ENCODE measurements at places on chromosomes 5 and 9.

DNA sequence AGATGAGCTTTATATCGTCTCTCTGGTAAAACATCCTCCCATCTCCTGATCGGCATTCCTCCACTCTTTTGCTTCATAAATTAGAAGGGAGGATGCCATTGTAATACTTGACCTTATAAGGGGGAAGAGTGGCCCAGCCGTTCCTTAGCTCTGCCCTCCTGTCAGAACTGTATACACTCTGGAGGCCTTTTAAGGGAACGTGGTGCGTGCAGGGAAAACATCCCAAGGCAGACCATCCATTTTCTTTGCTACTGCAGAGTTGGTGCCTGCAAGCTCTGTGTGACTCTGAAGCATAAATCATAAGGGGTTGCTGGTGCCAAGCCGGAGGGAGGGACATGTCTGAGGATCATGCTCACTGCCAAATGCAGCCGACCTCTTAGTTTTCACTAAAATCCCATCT lies 90.4 kb downstream of the PGM5 start:
- no peak for DNase-seq

DNA sequence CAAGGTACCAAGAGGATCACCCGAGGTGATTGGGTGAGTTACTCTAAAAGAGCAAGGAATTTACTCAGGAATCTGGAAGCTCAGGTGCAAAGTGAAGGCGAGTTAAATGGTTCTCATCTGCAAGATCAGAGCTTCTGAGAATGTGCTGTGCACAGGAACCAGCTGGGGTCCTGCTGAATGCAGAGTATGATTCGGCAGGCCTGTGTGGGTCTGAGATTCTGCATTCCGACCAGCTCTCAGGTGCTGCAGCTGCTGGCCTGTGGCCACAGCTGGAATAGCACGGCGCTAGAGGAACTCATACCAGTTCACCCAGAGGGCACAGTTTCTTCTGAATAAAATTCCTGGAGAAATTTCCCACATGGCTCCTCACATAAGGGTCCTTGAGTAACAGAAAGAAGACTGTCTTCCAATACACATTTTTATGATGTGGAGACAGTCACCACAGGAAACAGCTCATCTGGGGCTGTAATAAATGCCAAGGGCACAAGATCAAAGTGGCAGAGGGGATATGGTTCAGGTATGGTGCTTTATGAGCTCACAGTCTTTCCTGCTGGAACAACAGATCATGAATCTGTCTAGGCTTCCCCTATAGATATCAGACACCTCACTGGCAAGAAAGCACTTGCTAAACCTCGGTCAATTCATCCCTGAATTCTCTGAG lies 83.9 kb downstream of the PTPN3 start:
- DNase-seq: no peak

DNA sequence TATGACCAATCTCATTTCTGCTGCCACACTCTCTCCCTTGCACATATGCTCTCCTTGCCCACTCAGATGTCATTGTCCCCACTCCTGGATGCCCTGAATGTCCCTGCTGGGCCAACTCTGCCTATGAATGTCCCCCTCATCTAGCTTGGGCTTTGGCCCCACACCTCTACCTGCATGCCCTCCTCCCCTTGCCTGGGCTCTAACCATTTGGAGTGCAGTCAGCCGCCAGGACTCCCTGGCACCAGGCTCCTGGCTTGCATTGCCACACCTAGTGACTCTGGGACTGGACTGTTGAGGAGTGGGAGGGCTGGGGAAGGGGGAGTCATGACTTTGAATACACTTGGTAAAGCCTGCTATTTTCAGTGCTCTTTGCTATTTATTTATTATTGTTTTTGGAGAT lies 41.6 kb upstream of the POMT1 start:
- no peak for DNase-seq

GRCh38 chr5:74361406-74362358 lies 278.8 kb downstream of the ENC1 start:
- DNase-seq: no peak

DNA sequence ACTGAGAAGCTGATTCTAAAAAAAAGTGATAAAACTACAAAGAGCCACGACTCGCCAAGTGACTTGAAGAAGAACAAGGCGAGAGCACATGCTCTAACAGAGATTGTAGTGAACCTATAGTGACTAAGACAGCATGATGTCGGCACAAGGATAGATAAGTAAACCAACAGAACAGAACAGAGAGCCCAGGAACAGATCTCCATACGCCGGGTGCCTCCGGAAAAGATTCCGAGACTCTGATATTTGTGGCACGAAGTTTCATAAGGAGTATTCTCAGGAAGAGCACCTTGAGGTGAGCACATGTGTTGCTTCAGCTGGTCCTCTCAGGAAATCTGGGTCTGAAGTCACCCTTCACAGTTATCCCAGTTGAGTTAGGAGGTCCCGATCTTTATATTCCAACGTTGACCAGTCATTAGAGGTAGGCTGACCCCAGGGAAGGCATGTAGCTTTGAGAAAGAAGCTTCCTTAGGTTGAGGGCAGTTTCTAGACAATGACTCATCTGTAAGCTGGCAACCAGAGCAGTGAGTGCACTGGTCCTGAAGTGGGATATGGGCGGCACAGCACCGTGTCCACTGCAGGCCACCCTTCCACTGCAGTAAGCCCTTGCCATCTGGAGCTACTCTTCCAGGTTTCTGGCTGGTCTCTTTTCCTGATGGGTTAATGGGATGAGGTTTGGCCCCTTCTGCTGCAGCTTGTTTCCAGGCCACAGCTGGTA lies 13.6 kb upstream of the CLK4 start:
- no peak for DNase-seq

DNA sequence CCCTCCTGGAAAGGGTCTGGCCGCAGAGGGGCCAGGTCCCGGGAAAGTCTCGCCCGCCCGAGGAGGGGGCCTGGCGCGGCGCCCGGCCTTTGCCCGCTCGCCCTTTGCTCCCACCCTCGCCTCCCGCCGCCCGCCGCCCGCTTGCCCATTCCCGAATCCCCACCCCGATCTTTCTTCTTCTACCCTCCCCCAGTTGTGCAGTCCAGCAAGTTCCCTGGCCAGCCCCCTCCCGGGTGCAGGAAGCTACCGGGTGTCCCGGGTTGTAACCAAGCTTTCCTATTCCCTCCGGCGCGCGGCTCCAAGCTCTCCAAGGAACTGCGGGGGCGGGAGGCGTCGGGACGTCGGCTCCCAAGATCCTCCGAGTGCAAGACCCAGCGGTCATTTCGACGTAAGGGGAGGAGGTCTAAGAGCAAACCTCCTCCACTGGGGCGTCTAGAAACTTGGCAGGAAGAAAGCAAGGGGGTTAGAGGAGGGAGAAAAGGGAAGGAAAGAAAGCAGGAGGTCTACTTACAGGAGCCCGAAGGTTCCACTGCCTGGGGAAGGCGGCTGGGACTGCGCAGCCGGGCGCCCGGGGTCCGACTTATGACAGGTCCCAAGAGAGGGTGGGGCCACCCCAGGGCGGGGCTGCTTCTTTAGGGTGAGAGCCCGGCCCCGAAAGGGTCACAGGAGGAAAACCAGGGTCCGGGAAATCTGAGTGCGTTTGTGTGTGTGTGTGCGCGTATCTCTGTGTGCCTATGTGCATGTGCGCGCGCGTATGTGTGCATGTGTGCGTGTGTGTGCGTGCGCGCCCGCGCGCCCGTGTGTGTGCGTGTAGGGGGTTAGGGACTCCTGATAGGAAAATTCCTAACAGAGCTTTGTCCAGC lies at the start of gene PTGR1:
Gene PTGR1, minus strand, starts transcription at position 556 of the 863 bp plus-strand sequence. CDS start 2,225 bp downstream, outside the sequence.
- DNase-seq: no peak

- DNase-seq: no peak
These were observed 149.2 kb upstream of the GAS1 start for GRCh38 chr9:87096506-87096905.

DNA sequence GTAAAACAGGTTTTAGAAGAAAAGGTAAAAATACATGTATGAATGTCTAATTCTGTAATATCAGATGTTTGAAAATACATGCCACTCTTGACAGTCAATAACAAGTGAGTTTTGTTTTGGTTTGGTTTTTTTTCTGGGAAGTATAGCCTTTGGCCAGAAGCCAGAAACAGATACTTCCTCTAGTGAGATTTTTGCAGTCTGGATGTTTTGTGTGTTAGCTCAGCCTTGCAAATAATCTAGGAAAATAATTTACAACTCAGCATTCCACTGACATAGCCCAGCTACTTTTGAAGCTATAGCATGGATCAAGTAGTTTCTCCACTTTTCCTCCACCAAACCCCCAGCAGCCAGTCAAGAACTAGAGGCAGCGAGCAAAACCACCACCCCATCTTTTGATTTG lies 56.7 kb downstream of the SLC1A1 start:
- no peak for DNase-seq

DNA sequence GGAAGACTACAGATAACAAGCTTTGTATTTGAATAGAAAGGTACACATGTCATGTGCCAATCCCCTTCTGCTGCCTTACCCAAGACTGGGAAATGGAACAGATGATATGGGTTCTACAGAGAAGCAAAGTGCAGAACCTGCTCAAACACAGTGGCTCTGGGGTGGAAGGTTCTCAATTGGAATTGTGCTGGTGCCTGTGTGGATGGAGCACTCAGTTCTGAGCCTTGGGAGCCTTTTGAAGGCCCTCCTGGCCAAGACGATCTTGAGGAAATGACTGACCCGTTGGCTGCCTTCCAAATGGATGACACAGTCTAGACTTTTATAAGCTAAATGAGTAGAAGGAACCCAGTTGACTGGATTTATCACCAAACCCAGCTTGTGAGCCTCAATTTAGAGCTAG lies 4.2 kb upstream of the PRSS3 start:
- DNase-seq: no peak

DNA sequence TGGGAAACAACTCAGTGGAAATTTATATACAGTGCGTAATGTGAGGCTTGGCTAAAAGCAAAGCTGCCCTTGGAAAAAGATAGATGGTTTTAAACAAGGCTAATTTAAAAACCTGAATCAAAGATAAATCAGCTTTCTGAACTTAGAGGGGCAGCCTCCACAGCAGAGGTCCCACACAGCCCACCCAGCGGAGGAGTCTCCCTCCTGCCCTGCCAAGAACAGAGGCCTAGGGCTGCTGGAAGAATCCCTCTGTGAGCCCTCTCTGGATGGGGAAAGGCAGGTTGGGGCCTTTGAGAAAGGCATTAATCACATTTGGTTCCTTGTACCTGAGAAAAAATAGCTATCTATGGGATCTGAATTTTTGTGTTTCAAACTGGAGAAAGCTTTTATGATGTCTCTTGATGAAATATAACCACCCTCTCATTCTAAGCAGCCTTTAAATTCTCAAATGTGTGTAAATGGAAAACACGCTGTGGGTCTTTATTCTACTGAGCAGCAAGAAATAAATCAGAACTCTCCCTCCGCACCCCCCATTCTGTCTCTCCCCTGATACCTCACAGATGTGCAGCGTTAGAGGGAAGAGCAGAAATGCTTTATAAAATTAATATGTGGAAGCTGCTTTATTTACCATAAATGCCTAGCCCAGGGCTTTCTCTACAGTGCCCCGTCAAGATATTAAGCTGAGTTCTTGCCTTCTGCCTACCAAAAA lies 329.2 kb downstream of the EFNA5 start:
- no peak for DNase-seq

DNA sequence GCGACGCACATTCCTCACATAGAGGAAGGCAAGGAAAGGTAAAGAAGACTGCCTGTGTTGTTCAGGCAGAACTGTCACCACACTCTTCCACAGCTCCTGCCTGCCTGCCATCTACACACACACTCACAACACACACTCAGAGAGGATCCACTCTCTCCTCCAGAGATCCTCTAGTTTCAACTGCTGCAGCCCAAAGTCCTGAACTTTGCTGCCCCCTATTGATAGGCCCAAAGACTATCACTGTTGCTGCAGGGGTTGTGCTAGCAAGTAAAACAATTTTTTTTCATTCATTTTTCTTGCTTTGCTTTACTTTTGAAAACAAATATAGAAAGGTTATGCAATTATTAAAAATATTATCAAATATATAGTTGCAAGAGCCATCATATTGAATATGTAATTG lies 5.9 kb upstream of the CFAP90 start:
- DNase-seq: no peak

GRCh38 chr9:70983723-70984295 lies 137.6 kb downstream of the TRPM3 start:
- DNase-seq: no peak

DNA sequence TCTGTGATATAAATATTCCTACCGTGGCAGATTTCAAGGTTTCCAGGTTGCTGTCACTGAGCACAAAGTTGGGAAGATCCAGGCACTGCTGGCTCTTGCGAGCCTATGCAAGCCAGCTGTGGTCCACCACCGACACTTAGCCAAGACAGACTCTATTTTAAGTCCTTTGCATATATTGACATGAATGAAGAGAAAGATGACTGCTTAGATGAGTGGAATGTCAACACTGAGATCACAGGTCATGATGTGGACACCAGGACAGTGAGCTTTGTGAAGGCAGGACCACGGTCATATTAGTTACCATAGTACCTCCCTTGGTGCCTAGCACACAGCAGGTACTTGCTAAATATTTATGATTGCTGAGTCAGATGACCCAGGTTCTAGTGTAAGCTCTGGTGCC lies 217.0 kb downstream of the PAPPA start:
- no peak for DNase-seq

DNA sequence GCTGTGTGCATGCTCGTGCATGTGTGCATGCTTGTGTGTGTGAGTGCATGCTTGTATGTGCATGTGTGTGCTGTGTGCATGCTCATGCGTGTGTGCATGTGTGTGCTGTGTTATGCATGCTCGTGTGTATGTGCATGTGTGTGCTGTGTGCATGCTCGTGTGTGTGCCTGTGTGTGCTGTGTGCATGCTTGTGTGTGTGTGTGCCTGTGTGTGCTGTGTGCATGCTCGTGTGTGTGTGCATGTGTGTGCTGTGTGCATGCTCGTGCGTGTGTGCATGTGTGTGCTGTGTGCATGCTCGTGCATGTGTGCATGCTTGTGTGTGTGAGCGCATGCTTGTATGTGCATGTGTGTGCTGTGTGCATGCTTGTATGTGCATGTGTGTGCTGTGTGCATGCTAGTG lies 30.3 kb upstream of the SH3PXD2B start:
- no peak for DNase-seq

- no peak for DNase-seq
These were observed 284.2 kb downstream of the NR3C1 start for GRCh38 chr5:143119291-143119769.

DNA sequence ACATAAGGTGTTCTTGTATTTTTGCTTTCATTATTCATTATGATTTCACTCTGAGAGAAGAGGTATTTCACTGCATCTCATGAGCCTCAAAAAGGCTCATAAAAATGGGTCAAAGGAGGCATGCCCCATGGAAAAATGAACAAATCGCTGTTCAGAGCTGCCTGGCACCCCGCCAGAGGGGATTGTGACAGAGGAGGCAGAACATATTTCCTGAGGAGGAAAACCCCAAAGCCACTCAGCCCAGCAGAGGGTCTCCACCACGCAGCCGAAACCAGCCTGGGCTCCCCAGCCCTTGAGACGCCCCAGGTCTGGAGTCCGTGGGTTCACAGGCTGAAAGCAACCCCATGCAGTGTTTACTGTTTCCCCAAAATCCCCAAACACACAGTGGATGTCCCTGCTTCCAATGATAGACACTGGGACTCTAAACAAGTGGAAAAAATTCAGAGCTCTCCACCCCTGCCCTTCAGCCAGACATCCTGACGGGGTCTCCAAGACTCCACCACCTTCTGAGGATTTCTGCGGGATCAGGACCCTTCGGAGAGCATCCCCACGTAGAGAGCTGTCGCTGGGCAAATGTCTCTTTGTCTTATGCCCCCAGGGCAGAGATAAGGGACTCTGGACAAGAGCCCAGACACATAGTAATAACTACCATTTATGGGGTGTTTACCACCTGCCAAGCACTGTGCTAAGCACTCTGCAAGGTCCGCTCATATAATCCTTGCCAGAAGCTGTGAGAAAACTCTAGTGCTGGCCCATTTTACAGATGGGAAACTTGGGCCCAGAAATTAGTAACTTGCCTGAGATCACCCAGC lies 122.3 kb downstream of the PAX5 start:
- DNase-seq: no peak

Data from activated naive CD4-positive, alpha-beta T cell (primary cell).